ENCODE measurements at places on chromosomes 4 and X. TPM values are rescaled to one million over a fixed set of nuclear protein-coding genes. Genes with fewer than 3 reads are reported as not detected.
A peak's percentile ranks its signal among the peaks of the same experiment; 100 is the strongest.

ADGRL3 gene
- not detected for total RNA-seq

TRAM1L1 gene
- not detected for total RNA-seq

DGKK gene
- total RNA-seq, result not detected

MAEA gene
- 88.3 TPM for total RNA-seq

DNA sequence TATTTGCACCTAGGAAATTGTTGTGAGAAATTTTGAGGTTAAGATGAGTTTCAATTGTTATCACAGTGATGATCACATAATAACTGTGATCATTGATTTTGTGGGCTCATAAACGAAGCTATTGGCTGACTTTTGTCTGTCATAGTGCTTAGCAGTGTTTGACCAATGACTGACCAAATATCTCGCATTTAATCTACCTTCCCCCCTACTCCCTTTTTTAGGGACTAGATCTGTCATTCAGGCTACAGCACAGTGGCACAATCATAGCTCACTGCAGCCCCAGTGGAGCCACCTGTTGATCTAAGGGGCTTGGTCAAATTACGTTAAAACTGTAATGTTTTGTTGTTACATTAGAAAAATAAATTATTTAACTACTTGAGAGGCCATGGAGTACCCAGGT lies 1.5 kb downstream of the FUNDC2 start:
- no peak for DNase-seq
- peak overlapping the region; percentile 95 for H3K27ac ChIP-seq
- peak overlapping the region; percentile 69 for H3K4me3 ChIP-seq
- peaks cover 19% of the 10 kb centered on the region for H3K4me1 ChIP-seq
- no peaks in the 10 kb centered on the region for H3K36me3 ChIP-seq

DNA sequence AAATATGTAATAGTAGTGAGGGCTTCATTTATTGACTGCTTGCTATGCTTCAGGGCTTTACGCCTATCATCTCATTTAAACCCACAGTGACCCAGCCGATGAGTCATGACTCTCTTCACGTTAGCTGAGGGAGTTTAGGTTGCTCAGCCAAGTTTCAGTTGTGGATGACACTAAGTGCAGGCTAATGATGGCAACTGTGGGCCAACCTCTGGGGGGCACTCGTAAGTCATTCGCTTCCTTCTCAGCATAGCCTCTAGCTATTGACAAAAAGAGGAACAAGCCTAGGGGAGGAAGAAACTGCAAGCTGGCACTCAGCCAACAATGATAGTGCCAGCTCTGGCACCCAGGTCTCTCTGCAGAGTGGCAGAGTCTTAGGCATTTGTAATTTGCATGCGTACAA lies 325.0 kb downstream of the ARHGAP10 start:
- no peaks in the 10 kb centered on the region for H3K36me3 ChIP-seq
- H3K4me1 ChIP-seq, result peaks cover 23% of the 10 kb centered on the region
- DNase-seq, result peak; percentile 6
- H3K27me3 ChIP-seq, result no peaks in the 10 kb centered on the region
- H3K27ac ChIP-seq, result no peak overlapping the region

GRCh38 chrX:12693754-12694153 lies 97.5 kb upstream of the PRPS2 start:
- H3K4me1 ChIP-seq, result no peaks in the 10 kb centered on the region
- H3K27ac ChIP-seq, result no peak overlapping the region
- no peaks in the 10 kb centered on the region for H3K36me3 ChIP-seq
- no peak overlapping the region for H3K4me3 ChIP-seq
- peaks cover 5% of the 10 kb centered on the region for H3K27me3 ChIP-seq
- no peak for DNase-seq

DNA sequence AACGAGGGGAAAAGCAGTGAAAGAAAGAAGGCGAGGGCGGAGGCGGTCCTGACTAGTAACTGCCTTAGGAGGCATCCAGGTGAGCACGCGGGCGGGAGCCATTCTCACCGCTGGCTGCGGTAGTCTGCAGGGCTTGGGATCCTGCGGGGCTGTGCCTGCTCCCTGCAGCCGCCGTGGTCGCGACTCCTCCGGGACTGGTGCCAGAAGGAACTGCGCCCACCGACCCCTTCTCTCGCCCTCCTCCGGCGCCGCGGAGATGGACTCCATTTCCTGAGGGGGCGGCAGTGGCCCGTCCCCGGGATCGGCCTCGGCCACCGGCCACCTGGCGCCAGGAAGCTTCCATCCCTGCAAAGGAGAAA lies 543 bp downstream of the NFXL1 start:
- H3K4me3 ChIP-seq, result peak overlapping the region; percentile 88
- peak overlapping the region; percentile 76 for H3K27ac ChIP-seq
- no peak for DNase-seq
- peaks cover 10% of the 10 kb centered on the region for H3K4me1 ChIP-seq

DNA sequence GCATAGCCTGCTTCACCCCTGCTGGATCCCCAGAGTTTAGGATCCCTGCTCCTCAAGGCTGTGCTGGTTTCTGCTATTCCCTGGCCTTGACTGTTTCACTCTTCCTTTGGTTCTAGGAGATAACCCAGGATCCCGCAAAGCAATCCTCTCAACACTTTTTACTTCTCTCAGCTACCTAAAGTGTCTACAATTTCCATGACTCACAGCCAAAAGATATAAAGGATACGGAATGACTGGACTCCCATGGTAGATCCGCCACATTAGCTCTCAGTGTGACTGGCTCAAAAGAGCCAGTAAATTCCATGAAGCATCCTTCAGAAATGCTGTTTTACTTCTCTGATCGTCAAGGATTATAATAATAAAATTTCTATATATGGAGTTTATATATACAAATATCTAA lies 66.3 kb upstream of the TMEM164 start:
- H3K4me3 ChIP-seq, result no peak overlapping the region
- DNase-seq, result no peak
- no peaks in the 10 kb centered on the region for H3K36me3 ChIP-seq
- H3K27ac ChIP-seq, result no peak overlapping the region
- H3K27me3 ChIP-seq, result no peaks in the 10 kb centered on the region
- no peaks in the 10 kb centered on the region for H3K4me1 ChIP-seq

DNA sequence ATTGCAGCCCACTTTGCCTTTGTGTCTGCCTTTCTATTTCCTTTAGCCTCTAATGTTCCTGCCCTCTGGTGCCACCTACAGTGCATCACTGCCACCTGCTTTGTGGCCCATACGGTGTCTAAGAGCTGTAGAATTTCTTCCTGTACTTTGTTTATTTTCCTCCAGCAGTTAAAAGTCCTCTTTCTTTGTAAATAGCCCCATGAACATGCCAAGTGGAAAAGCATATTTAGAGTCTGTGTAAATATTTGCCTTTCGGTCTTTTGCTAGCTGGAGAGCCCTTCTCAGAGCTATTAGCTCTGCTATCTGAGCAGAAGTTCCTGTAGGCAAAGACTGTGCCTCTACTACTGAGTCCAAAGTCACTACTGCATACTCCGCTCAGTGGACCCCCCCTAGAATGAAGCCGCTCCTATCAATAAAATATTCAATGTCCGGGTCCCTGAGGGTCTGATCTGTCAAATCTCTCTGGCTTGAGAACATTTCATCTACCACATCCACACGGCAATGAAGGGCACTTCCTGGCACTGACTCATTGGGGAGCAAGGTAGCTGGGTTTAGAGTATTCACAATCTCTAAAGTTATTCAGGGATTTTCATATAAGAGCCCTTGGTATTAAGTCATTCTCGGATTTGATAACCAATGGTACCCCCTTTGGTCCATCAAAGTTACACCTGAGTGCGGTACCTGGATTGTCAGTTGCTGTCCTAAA lies 36.3 kb downstream of the SULT1E1 start:
- H3K4me1 ChIP-seq, result no peaks in the 10 kb centered on the region

DNA sequence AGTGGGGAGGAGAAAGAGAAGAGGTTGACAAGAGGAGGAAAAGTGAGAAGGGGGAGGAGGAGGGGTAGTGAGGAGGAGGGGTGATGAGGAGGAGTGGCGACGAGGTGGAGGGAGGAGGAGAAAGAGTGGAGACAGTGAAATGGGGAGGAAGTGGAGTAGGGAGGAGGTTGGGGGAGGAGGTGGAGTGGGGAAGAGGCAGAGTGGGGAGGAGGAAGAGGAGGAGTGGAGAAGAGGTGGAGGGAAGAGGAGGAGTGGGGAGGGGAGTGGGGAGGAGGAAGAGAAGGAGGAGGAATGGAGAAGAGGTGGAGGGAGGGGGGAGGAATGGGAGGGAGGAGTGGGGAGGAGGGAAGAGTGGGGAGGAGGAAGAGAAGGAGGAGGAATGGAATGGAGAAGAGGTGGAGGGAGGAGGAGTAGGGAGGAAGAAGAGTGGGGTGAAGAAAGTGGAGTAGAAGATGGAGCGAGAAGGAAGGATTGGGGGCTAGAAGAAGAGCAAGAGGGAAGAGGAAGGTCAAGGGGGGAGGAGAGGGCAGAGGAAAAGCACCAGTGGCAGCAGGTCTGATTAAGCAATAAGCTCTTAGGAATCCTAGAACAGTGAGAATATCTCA lies 50.0 kb upstream of the MTNR1A start:
- no peak overlapping the region for H3K4me3 ChIP-seq
- peaks cover 89% of the 10 kb centered on the region for H3K36me3 ChIP-seq
- no peaks in the 10 kb centered on the region for H3K27me3 ChIP-seq
- no peaks in the 10 kb centered on the region for H3K4me1 ChIP-seq

All from HCT116 (cell line).